Activated CD8-positive, alpha-beta T cell treated with anti-CD3 and anti-CD28 coated beads, Interleukin-2, amount 10 ng/mL, durations not matched to agents 7 days and 5 days (primary cell): ENCODE measurements at places on chromosomes 13 and 19. TPM values are rescaled to one million over a fixed set of nuclear protein-coding genes. Genes with fewer than 3 reads are reported as not detected.

Gene ZNF607
- 4.4 TPM for total RNA-seq

DNA sequence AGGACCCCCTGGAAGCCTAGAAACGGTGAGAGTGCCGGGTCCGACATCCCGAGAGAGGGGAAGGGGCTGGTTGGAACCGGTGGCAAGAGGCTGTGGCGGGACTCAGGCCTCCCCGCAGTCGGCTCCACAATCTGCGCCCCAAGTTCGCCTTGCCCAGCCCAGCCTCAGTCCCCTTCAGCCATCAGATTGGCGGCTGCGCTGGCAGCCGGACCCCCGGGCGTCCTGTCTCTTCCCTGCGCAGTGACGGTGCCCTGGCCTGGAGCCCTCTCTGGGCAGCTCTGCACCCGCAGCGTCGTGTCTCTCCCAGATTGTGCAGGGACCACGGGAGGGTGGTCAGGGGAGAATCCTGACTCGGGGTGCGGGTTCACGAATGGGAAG, 315 bp downstream of the ZNF492 start:
- H3K27ac ChIP-seq = peak overlapping the region; percentile 91
- H3K4me1 ChIP-seq = peaks cover 5% of the 10 kb centered on the region

DNA sequence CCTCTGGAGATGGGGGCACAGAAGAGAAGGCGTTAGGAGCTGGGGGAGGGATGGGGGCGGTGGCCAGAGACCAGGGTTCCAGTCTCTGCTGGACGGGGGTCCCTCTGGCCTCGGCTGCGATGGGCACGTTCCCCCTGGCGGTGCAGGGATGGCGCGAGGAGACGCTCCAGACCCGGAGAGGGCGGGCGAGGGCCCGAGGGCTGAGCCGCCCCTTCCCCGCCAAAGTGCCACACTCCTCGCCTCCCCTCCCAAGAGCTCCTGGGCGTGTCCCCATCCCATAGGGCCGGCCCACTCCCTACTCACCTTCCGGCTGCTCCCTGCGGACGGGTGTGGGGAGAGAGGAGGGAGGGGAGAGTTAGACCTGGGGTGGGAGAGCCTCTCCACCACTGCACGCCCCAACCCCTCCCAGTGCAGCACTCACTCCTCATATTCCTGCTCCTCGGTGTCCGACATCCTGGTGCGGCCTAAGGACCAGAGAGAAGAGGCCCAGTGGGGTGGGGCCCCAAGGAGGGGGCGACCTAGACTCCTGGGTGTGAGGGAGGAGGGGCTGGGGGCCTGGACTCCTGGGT, 2.2 kb downstream of the TNNT1 start:
- no peak for DNase-seq
- peaks cover 12% of the 10 kb centered on the region for H3K4me1 ChIP-seq
- H3K4me3 ChIP-seq = no peak overlapping the region
- no peak overlapping the region for H3K27ac ChIP-seq

- no peak for DNase-seq
- H3K4me3 ChIP-seq = no peak overlapping the region
- peaks cover 61% of the 10 kb centered on the region for H3K36me3 ChIP-seq
- H3K27me3 ChIP-seq = no peaks in the 10 kb centered on the region
- no peak overlapping the region for H3K27ac ChIP-seq
These were observed 28.2 kb downstream of the CILP2 start for GRCh38 chr19:19566306-19566705.

GRCh38 chr13:98930151-98930591, 47.7 kb downstream of the DOCK9 start:
- DNase-seq = no peak
- no peaks in the 10 kb centered on the region for H3K27me3 ChIP-seq
- H3K4me1 ChIP-seq = peaks cover 4% of the 10 kb centered on the region
- H3K27ac ChIP-seq = peak overlapping the region; percentile 80
- peaks cover 35% of the 10 kb centered on the region for H3K36me3 ChIP-seq
- H3K4me3 ChIP-seq = peak overlapping the region; percentile 50
